HuH-7 (cell line): ENCODE measurements at places on chromosomes 11 and 22.

- DNase-seq = no peak
These were observed 46.4 kb downstream of the RCN1 start for GRCh38 chr11:32137263-32137662.

- no peak for DNase-seq
These were observed 6.1 kb downstream of the TAGLN start for GRCh38 chr11:117205211-117205818.

- peak; percentile 50 for DNase-seq
These were observed at the start of gene RAB39A for GRCh38 chr11:107928046-107928766. Gene RAB39A (plus strand): TSS chr11:107928448. CDS start chr11:107928569, 121 bp downstream.

DNA sequence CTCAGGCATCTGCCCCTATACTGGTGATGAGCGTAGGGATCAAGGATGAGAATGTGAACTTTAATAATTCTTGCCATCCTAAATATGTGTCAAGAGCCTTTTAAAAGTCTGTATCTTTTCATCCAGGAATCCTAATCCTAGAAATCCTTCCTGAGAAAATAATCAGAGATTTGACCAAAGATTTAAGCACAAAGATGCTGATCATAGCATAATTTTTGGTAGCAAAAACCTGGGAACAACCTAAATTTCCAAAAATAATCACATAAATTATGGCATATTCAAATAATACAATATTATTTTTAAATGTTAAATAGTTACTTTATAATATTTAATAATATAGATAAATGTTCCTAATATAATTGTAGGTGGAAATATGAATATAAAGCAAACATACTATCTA lies 76.1 kb downstream of the SERGEF start:
- DNase-seq = no peak

GRCh38 chr11:71451596-71452198 lies 1.3 kb upstream of the NADSYN1 start:
- no peak for DNase-seq
